HCT116 (cell line): ENCODE measurements at places on chromosomes 5 and 9. TPM values are rescaled to one million over a fixed set of nuclear protein-coding genes. Genes with fewer than 3 reads are reported as not detected.

DNA sequence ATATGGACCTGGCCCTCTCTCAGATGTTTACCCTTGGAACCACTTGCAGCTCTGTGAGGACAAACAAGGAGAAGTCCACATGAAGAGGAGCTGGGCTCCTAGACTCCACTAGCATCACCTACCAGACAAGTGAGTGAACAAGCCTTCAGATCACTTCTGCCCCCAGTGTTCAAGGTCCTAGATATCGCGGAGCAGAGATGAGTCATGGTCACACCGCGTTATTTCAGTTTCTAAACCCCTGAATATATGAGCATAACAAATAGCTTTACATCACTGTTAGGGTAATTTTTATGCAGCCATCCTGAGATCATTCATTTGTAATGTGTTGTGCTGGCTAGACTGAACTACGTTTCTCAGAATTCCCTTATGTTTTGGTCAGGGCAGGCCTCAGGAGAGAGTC is 77.0 kb upstream of the DAP start:
- DNase-seq = no peak

DNA sequence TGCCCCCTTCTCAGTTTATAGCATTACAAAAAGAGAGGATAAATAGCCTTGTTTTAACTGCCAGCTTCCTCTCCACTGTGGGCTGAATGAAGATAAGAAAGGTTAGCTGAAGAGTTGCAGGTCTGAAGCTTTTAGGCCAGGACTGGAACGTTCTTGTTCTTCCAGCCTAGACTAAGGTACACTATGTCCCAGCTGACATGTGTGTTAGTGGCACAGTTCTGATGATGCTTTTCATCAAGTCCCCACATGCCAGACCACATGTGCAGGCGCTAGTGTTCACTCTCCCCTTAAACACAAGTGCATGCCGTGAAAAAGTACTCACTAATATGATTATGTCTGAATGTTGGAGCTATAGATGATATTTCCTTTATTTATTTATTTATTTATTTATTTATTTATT is 40.7 kb downstream of the STXBP1 start:
- DNase-seq = no peak

- no peak for DNase-seq
Observed at GRCh38 chr5:78887384-78888118, 97.6 kb downstream of the ARSB start.

DNA sequence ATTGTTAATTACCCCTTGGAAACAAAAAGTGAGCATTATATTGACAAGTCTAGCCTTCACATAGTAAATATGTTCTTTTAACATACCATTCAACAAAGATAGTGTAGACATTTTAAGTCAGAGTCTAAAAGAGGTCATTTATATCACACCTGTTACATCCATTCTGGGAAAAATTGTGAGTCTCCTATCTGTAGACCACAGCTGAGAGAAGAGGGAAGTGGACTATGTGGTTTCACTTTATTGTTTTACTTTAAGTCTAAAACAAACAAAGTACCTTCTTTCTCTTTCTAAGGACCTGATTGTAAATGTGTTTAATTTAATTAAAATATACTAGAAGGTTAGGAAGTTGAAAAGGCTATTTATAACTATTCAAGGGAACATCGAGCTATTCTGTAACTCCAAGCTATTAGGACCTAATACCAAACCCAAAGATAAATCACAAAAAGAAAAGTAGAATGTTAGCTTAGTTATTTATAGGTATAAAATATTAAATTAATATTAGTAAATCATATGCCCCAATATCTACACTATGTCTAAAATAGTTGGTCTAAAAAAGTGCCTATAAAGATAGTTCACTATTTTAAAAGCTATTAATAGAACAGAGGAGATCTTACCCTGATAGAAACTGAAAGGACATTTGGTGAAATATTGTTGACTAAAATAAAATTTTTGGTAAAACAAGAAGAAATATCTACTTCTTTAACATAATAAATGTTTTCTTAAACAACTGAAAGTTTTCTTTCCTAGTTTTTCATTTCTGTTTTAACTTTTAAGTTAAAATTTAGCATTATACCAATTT is 134.9 kb downstream of the TMEM167A start:
- no peak for DNase-seq

Gene TLR4
- 0.10 TPM for total RNA-seq

Gene FAM240B
- not detected for total RNA-seq

Gene FCN1
- total RNA-seq = not detected

Gene SPINK4
- not detected for total RNA-seq

Gene RELL2
- total RNA-seq = 8.7 TPM

Gene SLC6A18
- not detected for total RNA-seq

Gene TRIM7
- 30.2 TPM for total RNA-seq

Gene ASB6
- 21.6 TPM for total RNA-seq
